ENCODE measurements at places on chromosomes 16 and 17.

- no peak for DNase-seq
Observed at GRCh38 chr16:4217204-4218131, 24.4 kb downstream of the SRL start.

- DNase-seq, result no peak
Observed at GRCh38 chr17:32732296-32732642, 144.7 kb downstream of the MYO1D start.

- no peak for DNase-seq
Observed at GRCh38 chr17:62663304-62663703, 35.8 kb downstream of the MRC2 start.

GRCh38 chr17:2385240-2386210 lies 15.3 kb downstream of the MNT start:
- no peak for DNase-seq

GRCh38 chr16:68711421-68712139 lies 25.5 kb upstream of the CDH1 start:
- DNase-seq, result no peak
